PC-3 (cell line): ENCODE measurements at places on chromosomes 5 and 9.
A peak's percentile ranks its signal among the peaks of the same experiment; 100 is the strongest.

DNA sequence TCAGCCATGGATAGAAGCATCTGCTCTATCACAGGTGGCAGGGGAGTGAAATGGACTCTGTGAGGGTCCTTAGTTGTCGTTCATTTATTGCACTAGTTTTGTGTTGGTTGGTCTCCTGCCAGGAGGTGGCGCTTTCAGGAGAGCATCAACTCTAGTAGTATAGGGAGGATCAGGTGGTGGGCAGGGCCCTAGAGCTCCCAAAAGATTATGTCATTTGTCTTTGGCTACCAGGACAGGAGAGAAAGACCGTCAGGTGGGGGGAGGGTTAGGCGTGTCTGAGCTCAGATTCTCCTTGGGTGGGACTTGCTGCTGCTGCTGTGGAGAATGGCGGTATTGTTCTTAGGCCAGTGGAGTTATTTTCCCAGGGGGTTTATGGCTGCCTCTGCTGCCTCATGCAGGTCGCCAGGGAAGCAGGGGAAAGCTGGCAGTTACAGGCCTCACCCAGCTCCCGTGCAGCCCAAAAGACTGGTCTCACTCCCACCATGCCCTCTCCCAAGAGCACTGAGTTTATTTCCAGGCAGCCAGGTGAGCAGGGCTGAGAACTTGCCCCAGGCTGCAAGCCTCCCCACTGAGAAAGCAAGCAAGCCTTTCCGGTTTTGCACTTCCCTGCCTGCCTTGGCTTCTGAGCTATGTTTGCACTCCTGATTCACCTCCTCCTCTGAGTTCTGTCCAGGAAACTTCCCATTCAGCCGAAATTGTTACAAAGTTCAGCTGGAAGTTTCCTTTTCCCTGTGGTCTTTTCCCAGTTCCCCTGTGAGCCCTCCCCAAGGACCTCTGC lies 317.3 kb downstream of the TAF11L14 start:
- peak; percentile 98 for DNase-seq

DNA sequence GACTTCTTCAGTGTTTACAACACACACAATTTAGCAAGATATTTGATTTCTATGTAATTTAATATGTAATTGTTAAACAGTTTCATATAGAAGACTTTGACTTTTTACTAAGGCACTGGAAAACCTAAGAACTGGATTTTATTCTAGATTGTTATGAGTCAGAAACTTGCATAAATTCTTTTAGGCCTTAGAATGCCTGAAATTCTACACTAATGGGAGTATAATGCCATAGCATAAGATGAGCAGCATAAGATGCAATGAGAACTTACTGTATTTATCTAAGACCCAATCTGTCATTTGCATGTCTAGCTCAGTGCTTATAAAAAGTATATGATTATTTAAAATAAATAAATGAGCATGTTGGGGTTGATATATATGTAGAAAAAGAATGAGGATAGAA lies 285.2 kb downstream of the CDH12 start:
- no peak for DNase-seq

DNA sequence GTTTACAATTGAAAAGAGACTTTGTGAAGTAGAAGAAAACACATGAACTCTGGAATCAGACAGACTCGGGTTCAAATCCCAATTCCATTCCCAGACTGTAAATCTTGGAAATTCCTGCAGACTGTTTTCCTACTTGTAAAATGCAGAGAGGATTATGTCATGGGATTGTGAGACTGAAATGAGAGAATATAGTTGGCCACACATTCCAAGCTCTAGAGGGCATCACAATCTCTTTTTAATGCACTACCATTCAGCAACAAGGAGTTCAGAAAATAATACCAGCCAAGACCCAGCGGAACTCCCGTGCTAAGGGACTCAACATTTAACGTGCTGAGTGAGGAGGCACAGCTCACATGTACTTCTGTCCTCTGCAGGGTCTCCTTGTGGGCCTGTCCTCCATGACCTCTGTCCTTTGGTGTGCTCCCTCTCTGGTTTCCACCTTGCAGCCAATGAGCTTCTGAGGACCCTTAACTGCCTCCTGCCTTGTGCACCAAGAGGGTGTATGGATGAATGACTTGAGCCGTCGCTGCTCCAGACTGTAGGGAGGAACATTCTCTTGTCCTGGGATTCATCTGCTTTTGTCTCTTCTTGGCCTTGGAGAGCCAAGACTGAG lies 263.5 kb downstream of the NTRK2 start:
- peak; percentile 1 for DNase-seq

GRCh38 chr9:134519375-134520070 lies 122.1 kb upstream of the COL5A1 start:
- no peak for DNase-seq
